ENCODE measurements at places on chromosomes 4 and X.

DNA sequence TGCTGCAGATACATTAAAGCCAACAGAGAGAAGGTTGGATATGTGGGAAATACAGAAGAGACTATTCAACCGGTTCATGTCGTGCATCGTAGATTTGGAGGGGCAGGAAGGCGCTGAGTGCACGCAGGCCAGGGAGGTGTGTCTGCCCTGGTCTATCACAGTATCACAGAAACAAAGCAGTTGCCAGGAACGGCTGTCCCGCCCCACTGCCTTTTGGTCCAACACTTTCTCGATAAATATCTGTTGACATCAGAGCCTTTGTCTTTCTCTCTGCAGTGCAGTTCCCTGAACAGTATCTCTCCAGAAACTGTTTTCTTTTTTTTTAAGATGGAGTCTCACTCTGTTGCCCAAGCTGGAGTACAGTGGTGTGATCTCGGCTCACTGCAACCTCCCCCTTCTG is 151.1 kb upstream of the BCOR start:
- DNase-seq = no peak

DNA sequence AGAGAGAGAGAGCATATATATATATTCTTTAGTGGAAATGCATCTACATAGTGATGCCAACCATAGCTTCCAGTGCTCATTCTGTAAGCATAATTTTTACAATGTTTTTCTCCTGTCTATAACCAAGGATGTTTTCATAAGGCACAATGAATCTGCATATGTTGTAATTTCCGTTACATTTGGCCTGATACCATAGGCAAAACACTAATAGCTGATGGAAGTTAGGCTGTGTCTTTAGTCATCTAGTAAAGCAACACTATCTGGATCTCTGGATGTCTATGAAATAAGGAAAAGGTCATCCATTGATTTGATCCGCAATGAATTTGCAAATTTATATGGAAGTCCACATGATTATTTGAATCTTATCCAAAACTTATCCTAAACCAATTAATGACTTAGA is 8.1 kb downstream of the PCDH7 start:
- DNase-seq = no peak

- DNase-seq = no peak
These were observed 14.6 kb downstream of the CTAG1A start for GRCh38 chrX:154599531-154599930.

GRCh38 chrX:27463187-27463586 is at the start of gene PPP4R3C:
TSS of gene PPP4R3C (minus strand) at chrX:27463341. CDS start at chrX:27463296, 45 bp downstream.
- no peak for DNase-seq

DNA sequence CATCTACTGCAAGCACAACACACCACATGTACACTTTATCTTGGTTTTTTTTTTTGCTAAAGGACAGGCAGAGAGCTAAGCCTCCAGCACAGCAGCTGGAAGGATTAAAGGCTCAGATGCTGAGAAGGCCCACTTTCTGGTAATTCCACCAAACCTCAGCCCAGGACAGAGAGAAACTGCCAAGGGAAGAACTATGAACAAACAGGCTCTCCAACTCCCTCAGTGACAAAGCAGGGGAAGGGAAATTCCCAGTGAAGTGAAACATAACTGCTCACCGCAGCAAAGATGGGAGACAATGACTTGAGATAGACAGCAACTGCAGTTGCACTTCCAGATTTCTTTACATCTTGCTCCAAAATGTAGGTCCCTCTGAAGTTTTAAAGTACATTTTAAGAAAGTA is 4.8 kb downstream of the PROM1 start:
- peak; percentile 77 for DNase-seq

All from mammary epithelial cell (primary cell).